Progenitor cell of endocrine pancreas (in vitro differentiated cells): ENCODE measurements at places on chromosomes 16 and 17. TPM values are rescaled to one million over a fixed set of nuclear protein-coding genes. Genes with fewer than 3 reads are reported as not detected.

DNA sequence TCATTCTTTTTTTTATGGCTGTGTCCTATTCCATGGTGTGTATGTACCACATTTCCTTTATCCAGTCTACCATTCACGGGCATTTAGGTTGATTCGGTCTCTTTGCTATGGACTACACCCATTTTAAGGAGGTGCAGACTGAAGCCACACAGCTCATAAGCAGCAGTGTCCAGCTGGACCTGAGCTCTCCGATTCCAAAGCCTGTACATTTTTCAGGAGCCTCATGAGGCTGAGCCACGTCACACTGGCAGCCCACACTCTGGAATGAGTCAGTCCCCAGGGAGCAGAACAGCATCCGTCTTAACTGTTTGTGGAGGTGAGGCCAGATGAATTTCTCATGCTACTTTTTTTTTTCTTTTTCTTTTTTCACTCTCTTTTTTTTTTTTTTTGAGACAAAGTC is 116.1 kb downstream of the C16orf95 start:
- no peak overlapping the region for H3K4me3 ChIP-seq
- peaks cover 44% of the 10 kb centered on the region for H3K27me3 ChIP-seq
- H3K27ac ChIP-seq = no peak overlapping the region
- H3K4me1 ChIP-seq = peaks cover 5% of the 10 kb centered on the region

- no peak for DNase-seq
- no peak overlapping the region for H3K4me3 ChIP-seq
- H3K4me1 ChIP-seq = no peaks in the 10 kb centered on the region
- H3K27ac ChIP-seq = no peak overlapping the region
- H3K36me3 ChIP-seq = no peaks in the 10 kb centered on the region
- H3K27me3 ChIP-seq = peaks cover 28% of the 10 kb centered on the region
These were observed 14.4 kb upstream of the CDIPT start for GRCh38 chr16:29877266-29877961.

DNA sequence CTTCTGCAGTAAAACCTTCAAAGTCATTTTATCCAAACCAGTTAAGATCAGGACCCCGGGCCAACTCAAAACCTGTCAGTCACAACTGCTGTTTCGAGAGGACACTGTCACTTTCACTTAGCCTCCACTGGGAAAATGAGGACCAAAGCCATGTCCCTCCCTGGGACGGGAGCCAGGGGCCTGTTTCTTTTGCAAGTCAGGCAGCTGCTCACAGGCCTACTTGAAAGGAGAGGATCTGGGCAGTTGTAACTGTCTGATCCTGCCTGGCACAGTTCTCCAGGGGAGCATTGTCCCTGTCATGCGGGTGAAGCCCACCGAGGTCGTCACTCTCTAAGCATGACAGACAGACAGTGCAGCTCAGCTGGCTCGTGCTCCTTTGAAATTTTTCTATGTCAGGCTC is 276.2 kb downstream of the NPIPA8 start:
- no peak for DNase-seq
- peaks cover 11% of the 10 kb centered on the region for H3K27me3 ChIP-seq
- no peak overlapping the region for H3K4me3 ChIP-seq

- no peak for DNase-seq
- H3K4me3 ChIP-seq = no peak overlapping the region
- no peak overlapping the region for H3K27ac ChIP-seq
- H3K27me3 ChIP-seq = no peaks in the 10 kb centered on the region
These were observed 15.6 kb downstream of the SCNN1B start for GRCh38 chr16:23317751-23318150.

DNA sequence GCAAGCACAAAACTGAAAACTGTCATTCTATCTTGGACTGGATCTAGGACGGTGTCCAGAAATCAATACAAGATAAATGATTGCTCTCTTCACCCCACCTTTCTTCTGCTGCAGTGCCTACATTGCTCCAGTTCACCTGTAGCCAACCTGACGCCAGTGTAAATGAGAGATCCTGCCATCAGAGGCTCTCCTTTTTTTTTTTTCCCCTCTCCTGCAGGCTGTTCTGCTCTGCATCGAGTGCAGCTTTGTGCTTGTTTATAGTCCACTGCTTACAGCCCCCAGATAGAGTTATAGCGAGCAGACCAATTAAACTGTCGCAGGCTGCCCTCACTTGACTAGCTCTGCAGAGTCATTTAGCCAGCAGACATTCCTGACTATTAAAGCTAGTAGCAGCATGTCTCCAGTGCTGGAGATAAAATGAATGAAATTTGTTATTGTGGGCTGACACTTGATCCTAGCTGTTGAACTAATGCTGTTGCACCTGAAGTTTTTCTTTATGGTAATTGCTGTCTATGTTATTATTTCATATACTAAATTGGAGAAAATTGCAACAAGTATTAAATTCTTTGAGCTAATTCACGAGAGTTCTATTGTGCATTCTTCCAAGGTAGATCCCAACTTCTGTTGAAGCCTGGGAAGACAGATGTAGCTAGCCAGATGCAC is 257.1 kb downstream of the FTO start:
- H3K27me3 ChIP-seq = peaks cover 2% of the 10 kb centered on the region
- H3K27ac ChIP-seq = peak overlapping the region; percentile 76
- H3K4me1 ChIP-seq = peaks cover 28% of the 10 kb centered on the region
- peak overlapping the region; percentile 9 for H3K4me3 ChIP-seq
- no peak for DNase-seq
- peaks cover 3% of the 10 kb centered on the region for H3K36me3 ChIP-seq

The EMC6 gene
- 40.0 and 42.8 TPM in 2 replicates for total RNA-seq

The MKS1 gene
- total RNA-seq = 40.0 and 44.3 TPM in 2 replicates
